Left forelimb (tissue), 1 donor: ENCODE measurements at places on chromosomes 5 and 9.
A peak's percentile ranks its signal among the peaks of the same experiment; 100 is the strongest.

GRCh38 chr5:59483971-59484472 is 409.5 kb downstream of the PDE4D start:
- DNase-seq: no peak

DNA sequence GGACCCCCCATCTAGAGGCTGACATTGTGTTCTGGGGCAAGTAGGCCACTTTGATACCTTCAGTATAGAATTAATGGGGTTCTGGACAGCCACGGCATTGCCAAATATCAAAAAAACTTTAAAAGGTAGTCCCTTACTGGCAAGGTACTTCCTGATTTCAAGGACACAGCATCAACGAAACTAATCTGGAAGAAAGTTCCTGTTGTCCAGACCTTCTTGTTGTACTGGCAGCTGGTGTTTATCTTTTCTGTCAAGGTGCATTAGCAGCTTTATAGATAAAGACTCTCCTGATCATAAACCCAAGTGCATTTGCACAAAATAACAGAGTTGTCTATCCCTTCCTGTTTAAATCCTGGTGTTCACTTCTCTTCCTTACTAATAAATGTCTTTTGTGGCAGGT is 23.7 kb upstream of the GOLGA1 start:
- DNase-seq: no peak

- no peak for DNase-seq
These were observed 47.2 kb downstream of the GTF3C4 start for GRCh38 chr9:132717326-132717945.

DNA sequence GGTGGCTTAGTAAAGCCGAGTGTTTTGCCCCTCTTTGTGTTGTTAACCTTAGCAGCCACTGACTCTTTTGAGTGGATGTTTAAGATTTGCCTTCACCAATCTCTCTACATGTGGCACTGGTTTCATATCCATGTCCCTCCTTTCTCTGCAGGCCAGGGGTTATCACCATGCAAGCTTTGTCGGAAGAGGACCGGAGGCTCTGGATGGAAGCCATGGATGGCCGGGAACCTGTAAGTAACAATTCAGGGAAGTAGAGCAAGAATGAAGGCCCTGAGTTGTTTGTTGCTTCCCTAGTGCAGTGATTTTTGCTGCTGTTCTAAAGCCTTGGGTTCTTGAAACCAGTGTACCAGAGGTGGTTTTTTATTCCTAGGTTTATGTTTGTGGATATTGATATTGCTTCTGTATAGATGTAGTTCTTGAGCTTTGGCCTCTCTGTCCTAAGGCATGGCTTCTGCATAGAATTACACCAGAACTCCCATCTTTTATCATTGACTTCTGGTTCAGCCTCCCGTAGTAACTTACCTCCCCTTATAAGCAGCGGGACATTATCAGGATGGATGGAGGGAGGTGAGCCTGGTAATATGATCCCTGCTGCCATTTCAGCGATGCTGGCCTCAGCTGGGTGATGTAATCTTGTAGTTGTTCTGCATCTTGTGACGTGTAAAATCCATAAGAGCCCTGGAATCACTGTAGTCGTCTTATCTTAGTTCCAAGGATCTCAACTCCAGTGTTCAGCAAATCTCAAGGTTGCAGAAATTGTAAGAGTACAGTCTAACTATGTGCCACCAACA is 161.9 kb downstream of the ARHGAP26 start:
- no peak for DNase-seq

DNA sequence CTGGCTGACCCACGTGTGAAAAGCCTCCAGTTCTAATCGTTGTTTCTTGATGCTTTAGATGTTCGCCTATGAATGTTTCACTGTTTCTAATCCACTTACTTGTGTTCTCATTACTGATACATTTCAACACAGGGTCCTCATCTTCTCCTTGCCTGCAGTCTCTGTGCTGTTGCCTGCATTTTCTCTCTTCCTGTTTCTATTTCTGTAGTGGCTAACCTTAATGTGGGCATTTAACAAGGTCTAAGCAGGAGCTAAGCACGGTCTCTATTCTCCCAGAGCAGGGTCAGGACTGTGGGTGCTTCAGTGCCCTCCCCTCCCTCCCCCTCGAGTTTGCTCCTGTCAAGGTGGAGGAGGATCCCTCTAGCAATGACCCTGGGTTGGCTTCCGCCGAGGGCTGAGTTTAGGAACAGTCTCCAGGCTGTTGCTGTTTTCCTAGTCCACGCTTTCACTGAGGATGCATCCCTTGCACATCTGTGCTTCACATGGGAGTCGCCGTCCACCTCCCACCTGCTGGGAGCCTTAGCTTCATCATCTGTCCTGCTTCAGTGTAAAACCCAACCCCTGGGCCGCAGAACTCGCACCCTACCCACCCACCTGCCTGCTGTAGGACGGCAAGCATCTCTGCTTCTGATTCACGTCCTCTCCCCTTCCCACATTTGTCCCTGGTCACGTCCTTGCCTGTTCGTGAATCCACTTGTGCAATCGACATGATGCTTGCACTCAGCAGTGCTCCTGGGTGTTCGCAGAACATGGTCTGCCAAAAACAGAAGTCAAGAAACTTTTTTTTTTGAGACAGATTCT is 2.4 kb upstream of the EXOC3 start:
- no peak for DNase-seq

DNA sequence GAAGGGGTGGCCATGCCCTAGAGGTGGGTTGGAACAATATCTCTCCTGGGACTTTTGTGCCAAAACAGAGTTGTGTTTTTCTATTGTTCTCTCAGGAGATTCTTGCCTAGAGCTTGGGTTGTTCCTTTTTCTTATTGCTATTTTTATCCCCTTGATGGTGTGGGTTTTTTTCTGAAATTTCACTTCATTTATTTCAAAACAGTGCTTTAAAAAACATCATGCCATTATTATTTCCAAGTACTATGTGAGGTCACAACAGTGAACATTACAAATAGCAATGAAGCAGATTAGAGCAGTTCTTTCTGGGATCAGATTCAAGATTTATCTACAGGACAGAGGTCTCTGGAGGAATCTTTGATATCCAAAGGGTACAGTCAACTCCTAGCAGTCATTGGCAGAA is 76.6 kb downstream of the ACTBL2 start:
- no peak for DNase-seq

DNA sequence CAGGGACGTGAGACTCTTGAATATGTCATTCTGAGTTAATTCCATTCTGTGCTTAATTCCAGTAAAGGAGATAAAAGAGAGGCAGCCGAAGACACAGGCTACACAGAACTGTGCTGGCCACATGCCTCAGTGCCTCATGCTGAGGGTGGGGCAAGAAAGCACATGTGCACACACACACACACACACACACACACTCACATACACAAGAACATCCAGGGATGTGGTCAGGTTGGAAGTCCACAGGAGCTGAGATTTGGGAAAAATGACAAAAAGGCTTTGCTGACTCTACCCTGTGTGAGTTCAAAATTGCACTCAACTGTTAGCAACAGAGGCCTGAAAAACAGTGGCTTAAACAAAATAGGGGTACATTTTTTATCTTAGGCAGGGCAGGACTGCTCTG is 40.5 kb downstream of the ALG2 start:
- DNase-seq: no peak

DNA sequence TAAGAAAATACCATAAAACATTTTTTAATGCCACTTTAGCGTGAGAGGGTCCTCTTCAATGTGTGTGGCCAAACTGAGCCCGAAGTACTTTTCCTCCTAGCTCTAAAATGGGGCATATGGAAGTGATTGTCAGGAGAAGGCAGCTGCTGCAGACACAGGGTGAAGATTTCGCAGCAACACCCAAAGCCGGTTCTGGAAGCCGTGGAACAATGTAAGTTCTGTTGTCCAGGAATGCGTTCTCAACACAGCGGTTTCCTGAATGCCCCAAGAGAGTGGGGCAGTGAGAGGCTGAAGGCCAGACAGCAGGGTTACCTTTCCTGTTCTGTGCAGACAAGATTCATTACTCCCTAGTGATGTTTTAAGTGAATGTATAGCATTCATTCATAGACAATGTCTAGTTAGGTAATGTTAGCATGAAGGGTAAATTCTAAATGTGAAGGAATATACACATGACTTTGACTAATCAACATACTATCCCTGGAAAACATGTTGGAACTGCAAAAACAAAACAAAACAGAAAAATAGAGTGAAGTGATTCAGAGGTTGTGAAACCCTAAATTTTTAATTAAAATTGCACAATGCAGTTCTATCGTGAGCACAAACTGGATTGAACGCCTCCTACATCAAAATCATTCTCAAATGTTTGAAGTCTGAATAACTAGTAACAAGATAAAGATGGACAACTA is 197.0 kb upstream of the SEMA6A start:
- DNase-seq: no peak

DNA sequence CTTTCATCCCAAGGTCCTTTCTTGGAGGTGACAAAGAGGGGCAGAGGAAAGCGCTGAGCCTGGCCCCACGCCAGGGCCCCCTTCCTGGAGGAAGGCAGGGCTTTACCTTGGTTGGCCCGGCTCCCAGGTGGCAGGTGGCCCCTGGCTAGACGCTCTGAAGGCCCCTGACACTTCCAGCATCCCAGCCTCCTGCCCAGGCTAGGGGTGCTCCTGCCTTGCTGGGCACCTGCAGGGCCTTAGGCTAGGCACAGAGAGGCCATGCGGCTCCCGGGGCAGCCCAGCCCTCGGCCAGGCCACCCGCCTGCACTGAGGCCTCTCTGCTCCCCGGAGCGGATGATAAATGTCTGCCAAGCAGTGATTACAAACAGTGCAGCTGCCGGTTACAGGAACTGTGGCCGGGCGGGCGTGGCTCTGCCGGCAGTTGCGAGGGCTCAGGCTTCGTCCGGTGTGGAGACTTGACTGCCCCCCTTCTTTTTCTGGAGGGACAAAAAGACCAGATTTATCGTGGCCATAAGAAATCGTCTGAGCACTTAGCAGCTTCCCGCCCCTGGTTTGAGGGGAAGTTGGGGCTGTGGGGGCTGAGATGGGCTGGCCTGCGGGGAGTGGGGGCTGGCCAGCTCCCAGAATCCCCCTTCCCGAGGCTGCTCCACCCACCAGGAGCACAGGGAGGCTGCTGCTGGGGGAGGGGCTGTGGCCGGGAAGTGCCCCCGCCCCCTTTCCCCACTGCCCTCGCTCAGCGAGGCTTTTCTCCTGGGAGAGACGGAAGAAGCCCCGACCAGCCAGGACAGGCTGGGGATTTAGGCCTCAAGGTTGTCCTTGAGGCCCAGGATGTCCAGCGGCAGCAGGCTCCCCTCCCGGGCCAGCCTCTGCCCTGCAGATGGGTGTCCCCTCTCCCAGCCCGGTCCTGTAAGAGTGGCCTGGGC is 31.6 kb upstream of the UBAC1 start:
- peak; percentile 89 for DNase-seq

GRCh38 chr9:15352306-15352705 is 45.3 kb upstream of the TTC39B start:
- DNase-seq: no peak

DNA sequence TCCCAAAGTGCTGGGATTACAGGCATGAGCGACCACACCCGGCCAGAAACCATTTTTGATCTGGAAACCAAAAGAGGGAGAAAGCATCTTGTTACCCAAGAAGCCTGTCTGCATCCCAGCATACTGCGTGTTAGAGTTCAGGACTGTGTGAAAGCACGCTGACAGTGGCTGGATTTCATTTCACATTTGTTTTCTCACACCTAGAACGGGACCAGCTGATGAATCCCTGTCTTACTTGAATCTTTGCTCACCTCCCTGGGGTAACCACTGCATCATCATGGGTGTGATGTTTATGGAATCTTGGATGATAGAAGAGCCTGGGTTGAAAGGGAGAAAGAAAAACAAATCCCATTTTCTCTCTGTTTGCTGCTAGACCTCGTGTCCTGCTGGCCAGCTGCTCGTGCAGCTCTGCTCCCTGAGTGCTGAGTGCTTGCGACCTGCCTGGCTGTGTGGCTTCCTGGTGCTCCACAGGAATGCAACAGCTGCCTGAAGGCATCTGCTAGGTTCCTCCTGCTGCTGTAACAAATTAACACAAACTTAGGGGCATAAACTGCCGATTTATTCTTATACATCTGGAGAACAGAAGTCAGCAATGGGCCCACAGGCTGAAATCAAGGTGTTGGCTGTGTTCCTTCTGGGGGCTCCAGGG is 378.3 kb upstream of the DAP start:
- no peak for DNase-seq

- DNase-seq: no peak
These were observed 13.1 kb upstream of the CEMIP2 start for GRCh38 chr9:71781391-71781790.

DNA sequence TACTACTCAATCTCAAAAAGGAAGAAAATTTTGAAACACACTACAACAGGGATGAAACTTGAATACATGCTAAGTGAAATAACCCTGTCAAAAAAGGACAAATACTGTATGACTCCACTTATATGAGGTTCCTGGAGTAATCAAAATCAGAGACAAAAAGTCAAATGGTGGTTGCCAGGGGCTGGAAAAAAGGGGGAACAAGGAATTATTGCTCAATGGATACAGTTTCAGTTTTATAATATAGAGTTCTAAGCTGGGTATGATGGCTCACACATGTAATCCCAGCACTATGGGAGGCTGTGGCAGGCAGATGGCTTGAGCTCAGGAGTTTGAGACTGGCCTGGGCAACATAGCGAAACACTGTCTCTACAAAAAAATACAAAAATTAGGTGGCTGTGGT is 29.0 kb downstream of the ETF1 start:
- no peak for DNase-seq

DNA sequence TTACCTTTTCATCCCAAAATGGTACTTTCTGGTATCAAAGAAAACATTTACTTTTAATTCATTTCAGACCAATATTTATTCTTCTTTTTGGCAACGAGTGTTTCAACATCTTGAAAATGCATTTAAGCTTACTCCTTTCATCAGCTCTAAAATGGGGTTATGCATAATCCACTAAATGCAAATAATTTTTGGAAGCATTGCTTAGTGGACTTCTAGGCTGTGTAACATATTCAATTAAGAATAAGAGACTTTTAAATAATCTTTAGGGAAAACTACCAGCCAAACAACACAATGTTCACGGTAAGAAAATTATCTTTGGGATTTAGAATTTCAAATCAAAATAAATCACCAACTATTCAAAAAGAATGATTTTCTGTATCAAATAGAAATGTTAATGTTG is 118.2 kb downstream of the ADAMTS6 start:
- DNase-seq: no peak

- DNase-seq: no peak
These were observed 74.7 kb downstream of the ARHGAP26 start for GRCh38 chr5:142844866-142845265.

DNA sequence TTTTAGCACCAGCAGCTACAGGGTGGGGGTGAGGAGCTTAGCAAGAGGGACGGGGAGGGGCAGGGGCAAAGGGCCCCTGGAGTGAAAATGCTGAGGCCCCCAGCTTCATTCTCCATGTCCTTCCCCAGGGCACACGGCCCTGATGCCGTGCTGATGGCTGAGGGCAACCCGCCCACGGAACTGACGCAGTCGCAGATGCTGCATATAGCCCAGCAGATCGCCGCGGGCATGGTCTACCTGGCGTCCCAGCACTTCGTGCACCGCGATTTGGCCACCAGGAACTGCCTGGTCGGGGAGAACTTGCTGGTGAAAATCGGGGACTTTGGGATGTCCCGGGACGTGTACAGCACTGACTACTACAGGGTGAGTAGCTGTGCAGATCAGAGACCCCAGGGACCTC is 285.6 kb downstream of the NTRK2 start:
- DNase-seq: no peak
